Vagina (tissue), 2 donors: ENCODE measurements at places on chromosomes 4 and X.

GRCh38 chr4:86271057-86271456 is 88.8 kb downstream of the MAPK10 start:
- no peak for DNase-seq

DNA sequence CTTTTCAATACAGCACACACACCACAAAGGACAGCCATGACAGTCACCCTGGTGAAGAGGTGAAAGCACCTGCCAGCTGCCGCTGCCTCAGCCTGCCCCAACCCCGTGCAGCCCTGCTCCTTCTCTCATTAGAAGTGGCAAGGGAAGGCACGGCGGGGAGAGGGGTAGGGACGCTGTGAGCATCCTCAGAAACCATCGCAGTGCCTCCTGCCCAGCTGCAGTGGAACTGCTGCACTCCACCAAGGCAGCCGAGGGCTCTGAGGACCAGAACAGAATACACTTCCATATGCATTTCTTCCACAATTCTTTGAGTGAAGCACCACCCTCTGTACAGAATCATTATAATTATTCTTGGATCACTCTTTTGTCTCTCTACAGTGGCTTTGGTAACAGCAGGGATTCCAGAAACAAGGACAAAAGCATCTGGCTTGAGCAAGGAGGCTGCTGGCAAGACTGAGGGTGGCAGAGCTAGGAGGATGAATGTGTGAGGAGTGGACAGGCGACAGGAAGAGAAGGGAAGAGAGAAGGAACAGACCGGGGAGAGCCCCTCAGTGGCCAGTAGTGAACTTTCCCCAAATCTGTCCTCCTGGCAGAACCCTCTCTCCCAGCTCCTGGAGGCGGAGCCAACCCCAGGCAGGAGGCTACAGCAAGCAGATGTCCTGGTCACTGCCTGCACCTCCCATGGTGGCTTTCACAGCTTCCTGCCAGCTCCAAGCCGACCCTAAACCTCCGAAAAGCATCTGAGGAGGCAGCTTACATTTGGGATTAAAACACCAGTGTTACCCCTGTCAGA is 73.2 kb downstream of the MTNR1A start:
- DNase-seq, result no peak

- DNase-seq, result no peak
These were observed 197.5 kb downstream of the VEGFC start for GRCh38 chr4:176595257-176595656.

DNA sequence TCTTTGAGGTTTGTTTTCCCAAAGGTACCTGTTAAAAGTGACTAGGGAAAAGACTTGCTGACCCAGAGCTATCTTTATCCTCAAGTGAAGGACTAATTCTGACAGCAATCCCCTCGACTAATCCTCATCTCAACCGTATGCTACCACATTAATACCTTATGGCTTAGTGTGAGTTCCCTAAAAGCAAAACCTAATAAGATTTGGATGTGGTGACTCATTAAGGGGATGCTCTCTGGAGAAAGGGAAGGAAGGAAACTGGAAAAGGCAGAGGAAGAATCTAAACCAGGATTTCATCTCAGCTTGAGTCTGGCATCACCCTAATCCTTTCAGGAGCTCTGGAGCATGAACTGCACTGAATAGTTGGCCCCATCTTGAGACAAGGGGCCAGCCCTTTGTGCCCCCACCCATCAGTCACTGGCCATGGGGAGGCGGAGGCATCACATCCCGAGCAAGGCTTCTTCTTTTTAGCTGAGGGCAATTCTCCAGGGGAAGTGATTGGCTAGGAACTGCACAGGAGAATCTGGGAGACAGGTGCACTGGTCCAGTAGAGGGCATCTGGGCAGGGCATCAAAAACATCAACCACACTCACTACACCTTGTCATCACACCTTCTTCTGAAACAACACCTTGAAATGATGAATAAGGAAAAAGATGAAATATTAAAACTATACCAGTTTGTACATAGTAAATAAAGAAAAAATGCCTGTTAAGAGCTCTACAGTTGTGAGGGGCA is 6.9 kb upstream of the BBS7 start:
- no peak for DNase-seq

DNA sequence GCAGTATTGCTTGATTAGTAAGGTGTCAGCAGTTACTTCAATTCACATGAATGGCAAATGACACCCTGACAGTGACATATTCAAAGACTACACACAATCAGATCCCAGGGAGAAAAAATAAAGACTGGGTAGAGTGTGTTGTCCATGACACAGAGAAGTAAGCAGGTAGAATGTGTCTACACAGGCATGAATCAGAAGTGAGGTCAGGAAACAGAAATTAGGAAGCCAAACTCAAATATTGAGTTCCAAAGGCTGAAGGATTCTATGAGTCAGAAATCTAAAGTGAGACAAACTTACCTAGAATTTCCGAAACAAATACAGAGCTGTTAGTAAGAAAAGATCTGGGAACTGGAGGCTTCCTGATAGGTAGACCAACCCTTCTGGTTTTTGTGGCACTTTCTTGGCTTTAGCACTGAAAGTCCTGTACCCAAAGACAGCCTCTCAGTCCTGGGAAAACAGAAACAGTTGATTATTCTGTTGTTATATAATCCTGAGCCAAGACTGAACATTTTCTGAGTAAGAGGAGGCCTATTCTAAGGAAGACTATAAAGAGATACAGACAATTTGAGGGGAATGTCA is 24.3 kb upstream of the GLRA2 start:
- DNase-seq, result no peak

DNA sequence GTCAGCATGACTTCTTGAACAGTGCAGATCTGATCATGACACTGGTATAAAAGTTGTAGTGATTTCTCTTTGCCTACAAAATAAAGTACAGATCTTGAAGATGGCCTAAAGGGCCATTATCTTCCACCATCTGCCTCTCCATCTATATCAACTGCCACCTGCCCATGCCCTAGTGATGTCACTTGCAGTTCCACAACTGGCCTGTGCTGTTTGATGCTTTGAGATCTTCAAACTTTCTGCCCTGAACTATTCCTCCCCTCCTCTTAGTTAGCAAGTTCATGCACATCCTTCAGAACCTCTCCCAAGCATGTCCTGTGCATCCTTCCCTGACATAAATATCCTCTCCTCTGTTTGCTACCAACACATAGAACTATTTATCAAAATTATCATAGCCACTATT is 217.0 kb downstream of the SOWAHB start:
- DNase-seq, result no peak

GRCh38 chrX:41921492-41922430 is 1.6 kb downstream of the CASK start:
- DNase-seq, result no peak

DNA sequence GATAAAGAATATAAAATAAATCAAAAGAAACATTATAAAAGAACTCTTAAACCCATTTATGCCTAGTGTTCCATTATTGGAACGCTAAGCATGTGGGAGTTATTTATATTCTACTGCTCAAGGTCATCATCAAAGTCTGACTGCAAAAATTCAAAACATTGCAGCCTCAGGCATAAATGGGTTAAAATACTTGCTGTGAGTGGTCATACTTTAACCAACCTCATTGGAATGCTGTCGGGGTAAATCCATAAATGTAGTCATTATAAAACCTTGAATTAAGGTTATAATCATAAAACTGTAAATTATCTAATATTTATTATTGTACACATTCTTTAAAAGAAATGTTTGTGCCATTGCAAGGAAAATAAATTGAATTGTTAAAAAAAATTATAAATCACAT is 55.0 kb downstream of the RPS6KA6 start:
- no peak for DNase-seq

GRCh38 chr4:138870737-138871554 is 144.6 kb upstream of the NOCT start:
- DNase-seq, result no peak

DNA sequence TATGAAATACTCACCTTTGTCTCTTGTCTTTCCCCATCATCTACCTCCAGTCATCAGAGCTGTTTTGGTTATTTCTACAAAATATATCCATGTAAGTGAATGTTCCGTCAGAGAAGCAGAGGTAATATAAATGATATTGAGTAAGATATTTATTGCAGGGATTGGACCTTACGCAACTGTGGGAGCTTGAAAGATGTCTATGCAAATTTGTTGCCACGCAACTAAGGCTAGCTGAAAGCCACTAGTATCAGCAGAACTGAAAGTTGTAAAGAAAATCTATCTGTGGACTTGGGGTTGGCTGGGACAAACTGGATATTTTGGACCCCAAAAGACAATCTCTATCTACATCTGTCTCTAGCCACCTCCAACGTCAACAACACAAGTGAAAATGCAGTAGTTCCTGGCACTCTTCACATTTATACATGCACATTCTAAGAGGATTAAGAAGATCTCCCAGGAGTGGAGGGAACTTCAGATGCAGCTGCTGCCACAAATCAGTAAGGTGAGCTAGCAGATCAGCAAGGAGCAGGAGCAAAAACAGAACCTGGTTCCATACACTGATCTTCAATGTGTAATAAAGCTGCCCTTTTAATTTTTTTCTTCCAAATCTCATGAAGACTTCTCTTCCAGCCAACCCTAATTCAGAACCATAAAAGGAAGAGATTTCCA is 8.5 kb upstream of the CCSER1 start:
- no peak for DNase-seq

GRCh38 chr4:1249148-1249730 is 309 bp upstream of the CTBP1 start:
- no peak for DNase-seq

DNA sequence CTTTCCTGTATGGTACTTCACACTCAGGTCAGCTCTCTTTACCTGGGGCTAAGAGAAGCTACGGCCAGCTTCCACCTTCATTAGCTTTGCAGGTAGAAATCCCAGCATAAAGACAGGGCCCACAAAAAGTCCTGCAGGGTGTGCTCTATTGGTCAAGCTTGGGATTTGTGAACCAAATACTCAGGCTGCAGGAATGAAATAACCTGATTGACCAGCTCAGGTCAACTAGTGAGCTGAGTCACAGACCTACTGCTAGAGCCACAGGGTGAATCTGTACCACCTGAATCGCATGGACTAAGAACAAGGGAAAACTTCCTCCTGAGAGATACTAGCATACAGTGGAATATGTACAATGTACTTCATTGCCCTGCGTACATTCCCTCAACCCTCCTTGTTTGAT is 172.2 kb downstream of the HHIP start:
- no peak for DNase-seq

GRCh38 chr4:156085100-156085499 is 131.4 kb upstream of the CTSO start:
- DNase-seq, result no peak

- DNase-seq, result no peak
These were observed 25.9 kb upstream of the PRDM5 start for GRCh38 chr4:120948382-120948781.

- peak; percentile 52 for DNase-seq
These were observed 26.7 kb upstream of the SLC2A9 start for GRCh38 chr4:10047967-10048366.

GRCh38 chrX:75625232-75625631 is 102.4 kb upstream of the ZDHHC15 start:
- DNase-seq, result no peak

GRCh38 chr4:87849612-87850011 is 16.8 kb downstream of the MEPE start:
- no peak for DNase-seq

DNA sequence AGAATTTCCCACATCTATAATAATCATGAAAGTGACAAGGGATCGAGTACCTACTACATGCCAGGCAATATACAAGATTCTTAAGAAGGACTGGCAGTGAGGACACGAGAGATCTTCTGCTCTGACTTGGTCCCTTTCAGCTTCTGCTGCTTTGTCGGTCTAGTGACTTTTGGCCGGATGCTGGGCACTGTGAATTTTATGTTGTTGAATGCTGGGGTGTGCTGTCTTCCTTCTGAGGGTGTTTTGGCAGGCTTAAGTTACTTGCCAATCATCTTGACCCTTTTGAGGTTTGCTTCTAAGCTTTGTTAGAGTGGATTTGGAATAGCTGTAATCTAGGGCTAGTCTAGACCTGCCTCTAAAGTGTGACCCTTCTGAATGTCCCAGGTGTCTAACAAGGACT is 23.5 kb downstream of the NAT8L start:
- no peak for DNase-seq

DNA sequence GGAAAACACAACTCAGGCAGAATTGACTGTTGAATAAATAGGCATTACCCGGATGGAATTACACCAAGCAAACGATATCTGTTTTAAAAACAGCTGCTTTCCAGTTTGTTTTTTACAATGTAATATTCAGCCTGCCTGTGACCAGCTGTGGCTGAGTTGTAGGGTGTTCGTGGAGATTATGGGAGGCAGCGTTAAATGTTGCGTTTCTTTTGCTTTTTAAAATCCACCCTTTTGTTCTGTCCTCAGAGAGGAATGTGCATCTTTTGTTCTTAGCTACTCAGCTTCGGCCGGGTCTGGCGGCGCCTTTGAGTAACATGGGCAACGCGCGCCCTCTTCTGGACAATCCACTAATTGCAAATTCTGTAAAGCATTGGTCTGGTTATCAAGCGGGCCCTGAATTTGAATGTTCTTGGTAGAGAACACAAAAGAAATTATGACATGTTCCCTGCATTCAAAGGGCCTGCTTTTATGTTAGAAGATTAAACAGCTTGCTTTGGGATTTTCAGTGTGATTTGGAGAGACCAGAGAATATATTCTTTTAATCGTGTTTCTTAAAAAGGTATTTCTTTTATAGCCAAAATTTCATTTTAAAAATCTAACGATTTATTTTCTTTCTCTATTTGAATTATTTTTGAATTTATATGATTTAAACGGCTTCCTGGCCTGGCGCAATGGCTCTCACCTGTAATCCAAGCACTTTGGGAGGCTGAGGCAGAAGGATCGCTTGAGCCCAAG is 76.3 kb upstream of the TRIM2 start:
- peak; percentile 88 for DNase-seq
